Dorsolateral prefrontal cortex (tissue), 122 donors: ENCODE measurements at places on chromosomes 2 and 18.

DNA sequence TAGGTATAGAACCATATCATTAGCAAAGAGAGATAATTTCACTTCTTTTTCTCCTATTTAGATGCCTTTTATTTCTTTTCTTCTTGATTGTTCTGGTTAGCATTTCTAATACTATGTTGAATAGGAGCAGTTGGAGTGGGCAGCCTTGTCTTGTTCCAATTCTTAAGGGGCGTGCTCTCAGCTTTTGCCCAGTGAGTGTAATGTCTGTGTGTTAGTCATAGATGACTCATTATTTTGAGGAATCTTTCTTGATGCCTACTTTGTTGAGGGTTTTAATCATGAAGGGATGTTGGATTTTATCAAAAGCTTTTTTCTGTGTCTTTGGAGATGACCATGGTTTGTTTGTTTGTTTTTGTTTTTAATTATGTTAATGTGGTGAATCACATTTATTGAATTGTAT is 1453.1 kb upstream of the SLC39A10 start:
- no peak for DNase-seq

- no peak for DNase-seq
These were observed 14.4 kb downstream of the PHLPP1 start for GRCh38 chr18:62729487-62730386.

DNA sequence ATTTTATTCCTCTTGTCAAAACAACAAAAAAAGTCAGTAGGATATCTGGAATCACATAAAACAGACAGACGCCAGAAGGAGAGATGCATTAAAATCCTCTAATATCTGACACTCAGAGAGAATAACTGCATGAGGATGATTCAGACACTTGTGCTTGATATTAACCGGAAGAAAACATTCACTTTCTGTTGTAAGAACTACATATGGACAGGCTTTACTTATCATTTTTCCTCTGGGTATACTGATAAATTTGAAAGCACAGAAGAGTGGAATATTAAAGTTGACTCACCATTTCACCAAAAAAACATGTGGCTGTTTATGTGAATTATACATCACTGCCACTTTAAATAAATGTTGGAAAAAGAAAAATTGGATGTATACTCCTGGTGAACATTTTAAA is 589.1 kb upstream of the CDH2 start:
- DNase-seq = no peak

- peak; percentile 73 for DNase-seq
These were observed 2.4 kb upstream of the FOSL2 start for GRCh38 chr2:28390241-28390745.

GRCh38 chr2:191604154-191604553 is 73.8 kb upstream of the NABP1 start:
- no peak for DNase-seq

DNA sequence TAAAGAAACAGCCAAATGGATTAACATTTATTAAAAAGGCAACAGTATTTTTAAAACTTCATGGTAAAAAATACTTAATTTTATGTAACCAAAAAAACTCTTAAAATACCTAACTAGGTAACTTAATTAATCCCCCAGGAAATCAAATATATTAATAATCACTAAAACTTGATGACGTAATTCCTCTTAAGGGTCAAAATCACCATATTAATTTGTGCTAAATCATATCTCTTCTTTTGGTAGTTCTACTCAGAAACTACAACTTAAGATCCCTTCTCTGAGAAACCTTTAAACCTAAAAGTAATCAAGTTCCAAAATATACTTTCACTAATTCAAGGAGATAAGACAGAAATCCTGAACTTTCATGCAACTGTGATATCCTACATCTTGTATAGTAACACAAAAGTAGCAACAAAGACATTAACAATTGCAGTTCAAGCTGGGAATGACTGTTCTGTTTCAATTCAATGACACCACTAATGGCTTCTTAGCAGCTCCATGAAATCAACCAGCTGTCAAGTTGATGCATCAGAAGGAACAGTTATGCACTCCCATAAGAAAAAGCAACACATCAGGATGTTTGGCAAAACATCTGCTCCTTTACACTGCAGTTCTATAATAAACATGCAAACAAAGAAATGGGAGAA is 4.0 kb downstream of the BAZ2B start:
- no peak for DNase-seq

DNA sequence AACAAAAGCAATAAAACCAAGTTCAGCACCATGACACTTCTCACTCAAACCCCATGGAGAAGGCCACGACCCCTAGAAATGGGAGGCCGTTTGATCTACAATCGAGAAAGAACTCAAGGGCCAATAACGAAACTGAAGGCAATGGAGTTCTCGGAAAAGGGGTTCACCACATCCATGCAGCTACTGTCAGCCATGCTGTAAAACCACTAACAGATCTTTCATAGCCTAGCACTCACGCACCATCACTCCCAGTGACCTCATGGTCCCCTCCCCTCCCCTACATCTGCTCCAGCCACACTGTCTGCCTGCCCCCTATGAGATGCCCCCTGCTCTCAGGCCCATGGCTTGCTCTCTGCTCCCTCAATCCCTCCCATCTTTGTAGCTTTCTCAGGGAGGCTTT is 135.3 kb downstream of the TMEM163 start:
- no peak for DNase-seq

DNA sequence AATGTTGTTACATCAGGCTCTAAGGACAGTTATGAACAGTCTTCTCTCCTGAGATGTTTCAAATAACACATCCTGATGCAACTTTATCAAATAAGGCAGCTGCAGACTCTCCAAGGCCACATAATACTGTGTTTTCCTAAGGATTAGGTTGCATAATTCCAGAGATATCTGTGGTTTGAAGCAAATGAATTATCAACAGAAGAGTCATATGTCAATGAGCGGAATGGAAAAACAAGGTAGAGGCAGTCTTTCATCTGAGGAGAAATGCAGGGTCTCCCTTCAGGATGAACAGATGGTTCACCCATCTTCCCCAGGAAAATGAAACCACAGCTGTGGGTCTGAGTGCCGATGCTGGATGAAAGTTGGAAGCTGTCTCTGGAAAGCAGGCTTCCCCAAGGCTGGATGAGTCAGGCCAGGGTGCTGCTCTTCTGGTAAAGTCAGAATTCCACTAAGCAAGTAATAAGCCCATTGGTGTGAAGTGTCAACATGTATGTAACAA is 22.2 kb downstream of the LYG1 start:
- DNase-seq = no peak

GRCh38 chr2:26245231-26245732 is 543 bp downstream of the HADHB start:
- DNase-seq = peak; percentile 48

DNA sequence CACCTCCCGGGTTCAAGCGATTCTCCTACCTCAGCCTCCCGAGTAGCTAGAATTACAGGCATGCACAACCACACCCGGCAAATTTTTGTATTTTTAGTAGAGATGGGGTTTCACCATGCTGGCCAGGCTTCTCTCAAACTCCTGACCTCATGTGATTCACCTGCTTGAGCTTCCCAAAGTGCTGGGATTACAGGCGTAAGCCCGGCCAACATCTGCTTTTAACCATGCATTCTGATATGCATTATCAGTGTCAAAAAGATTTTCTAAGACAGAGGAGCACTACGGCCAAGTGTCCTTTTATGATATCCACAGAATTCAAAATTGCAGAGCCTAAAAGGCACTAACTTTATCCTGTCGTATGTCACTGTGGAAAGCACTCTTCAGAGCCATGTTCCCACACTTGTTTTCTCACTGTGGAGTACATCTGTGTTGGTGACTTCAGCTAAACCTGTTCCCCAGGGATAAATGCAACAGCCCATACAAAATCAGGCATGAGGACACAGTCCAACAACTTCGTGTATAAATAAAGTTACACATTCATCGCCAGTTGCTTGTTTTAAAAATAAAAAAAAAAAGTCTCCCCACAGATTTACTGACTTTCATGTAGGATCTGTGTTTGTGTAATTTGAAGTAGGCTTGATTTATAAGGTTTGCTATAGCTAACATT is 56.4 kb downstream of the STK25 start:
- DNase-seq = no peak

DNA sequence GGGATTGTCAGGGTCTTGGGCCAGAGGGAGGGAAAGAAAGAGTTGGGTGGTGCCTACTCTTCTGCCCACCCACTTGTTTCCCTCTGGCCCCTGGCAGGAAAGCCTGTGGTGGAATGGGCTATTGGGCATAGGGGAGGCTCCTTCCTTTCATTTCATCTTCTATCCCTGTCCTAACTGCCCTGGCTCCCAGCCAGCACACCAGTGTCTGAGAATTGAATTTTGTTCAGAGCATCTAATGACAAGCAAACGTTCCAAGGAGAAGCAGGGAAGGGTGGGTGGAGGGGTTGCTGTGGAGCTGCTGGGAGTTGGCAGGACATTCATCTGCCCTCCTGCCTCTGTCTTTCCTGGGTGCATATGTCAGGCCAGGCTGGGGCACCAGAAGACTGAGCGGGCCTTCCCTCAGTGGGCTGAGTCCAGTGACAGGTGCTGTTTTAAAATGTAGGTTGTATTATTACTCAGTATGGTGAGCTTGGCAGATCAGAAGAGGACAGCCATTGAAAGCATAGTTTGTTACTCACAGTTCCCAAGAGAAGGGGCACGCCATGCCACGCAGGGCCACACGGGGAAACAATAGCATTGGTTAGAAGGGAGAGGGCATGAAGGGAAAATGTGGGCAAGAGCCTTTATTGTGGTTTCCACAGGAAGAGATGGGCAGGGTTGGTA is 171.9 kb downstream of the ACOXL start:
- no peak for DNase-seq

DNA sequence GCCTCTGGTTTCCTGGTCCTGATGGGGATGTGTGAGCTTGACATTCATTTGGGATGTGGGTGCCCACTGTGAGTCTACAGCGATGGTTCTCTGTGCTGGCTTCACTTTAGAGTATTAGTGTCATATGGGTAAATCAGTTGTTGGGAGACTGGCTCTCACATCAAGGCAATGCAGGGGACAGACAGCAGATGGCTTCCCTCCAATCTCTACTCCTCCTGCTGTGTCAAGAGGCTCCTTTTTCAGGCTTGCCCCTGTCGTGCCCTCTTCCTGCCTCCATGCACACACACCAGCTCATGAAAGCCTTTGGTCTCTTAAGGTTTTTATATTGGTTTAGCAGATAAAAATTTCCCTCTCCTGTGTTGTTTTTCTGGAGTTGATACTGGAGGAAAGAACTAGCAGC is 315.6 kb downstream of the RDH14 start:
- DNase-seq = no peak

DNA sequence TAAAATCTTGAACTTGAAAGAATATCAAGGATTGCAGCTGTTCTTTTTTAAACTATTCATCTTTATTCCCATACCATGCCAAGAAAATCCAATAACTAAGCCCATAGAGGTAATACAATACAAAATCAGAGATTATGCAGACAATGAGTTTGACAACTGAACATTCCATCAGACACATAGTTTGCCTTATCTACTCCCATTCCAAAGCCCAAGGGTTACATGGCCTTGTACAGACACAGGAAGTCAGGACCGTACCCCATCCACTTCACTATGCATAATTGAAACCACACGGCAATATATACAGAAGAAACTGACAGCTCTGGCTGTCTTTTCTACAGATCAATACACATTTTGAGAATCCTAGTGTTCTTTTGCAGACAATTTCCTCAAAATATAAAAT is 181.3 kb downstream of the TMX3 start:
- DNase-seq = no peak

GRCh38 chr2:175282300-175282699 is 100.8 kb upstream of the ATP5MC3 start:
- DNase-seq = no peak

- no peak for DNase-seq
These were observed 62.5 kb upstream of the ACVR2A start for GRCh38 chr2:147782141-147782930.

- DNase-seq = no peak
These were observed 95.1 kb upstream of the NT5C1B start for GRCh38 chr2:18684206-18685038.
